ENCODE measurements at places on chromosomes 6 and 20. TPM values are rescaled to one million over a fixed set of nuclear protein-coding genes. Genes with fewer than 3 reads are reported as not detected.

DNA sequence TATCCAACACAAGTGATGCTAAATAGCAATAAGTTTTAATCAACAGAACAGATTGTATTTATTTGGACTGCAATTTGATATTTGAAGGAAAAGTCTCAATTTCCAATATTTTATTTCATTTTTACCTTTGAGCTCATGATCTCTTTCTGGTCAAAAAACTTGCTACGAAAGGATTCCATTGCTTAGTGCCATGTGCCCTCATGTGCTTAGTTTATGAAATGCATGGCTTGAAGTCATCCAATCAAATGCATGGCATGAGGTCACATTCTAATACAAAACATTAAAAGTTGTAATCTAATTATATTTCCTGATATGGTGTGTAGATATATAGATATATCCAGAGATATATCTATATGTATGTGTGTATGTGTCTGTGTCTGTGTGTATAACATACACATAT, 321.2 kb upstream of the ADGRB3 start:
- no peak for DNase-seq

GRCh38 chr6:45327956-45328522, at the start of gene RUNX2:
Gene RUNX2 (plus strand): TSS chr6:45328330. CDS start chr6:45328727, 397 bp downstream.
- no peak for DNase-seq

The GJA10 gene
- not detected for polyA plus RNA-seq

The STMND1 gene
- polyA plus RNA-seq: 0.31 TPM

- no peak for DNase-seq
Observed at GRCh38 chr20:31630187-31630790, 7.4 kb upstream of the COX4I2 start.

GRCh38 chr20:1945660-1946059, 48.2 kb downstream of the PDYN start:
- DNase-seq: no peak

- no peak for DNase-seq
Observed at GRCh38 chr6:52645976-52646375, 24.9 kb upstream of the TMEM14A start.

GRCh38 chr6:21971541-21971940, 325.3 kb downstream of the PRL start:
- no peak for DNase-seq

The ARHGAP40 gene
- 0.79 TPM for polyA plus RNA-seq

DNA sequence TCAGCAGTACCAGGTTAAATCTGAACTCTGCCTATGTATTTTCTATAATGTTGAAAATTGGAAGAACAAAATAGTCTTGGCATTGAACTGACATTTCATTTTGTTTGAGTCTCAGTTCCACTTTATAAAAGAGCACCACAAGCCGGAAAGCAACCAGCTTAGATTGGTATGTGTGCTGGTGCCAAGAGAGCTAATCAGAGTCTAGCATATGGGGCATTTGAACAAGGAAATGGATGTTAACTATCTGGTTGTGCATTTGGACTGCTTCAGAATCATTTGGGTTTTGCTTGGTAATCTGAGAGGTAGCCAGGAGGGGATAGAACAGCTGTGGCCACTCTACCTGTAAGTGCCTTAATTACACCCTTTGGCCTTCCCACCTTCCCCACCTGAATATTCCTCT, 184.8 kb downstream of the GRIK2 start:
- DNase-seq: no peak

The ERVFRD-1 gene
- 0.11 TPM for polyA plus RNA-seq

GRCh38 chr6:125854355-125854754, 63.6 kb downstream of the NCOA7 start:
- no peak for DNase-seq

The ERGIC3 gene
- polyA plus RNA-seq: 352 TPM

The SIGLEC1 gene
- polyA plus RNA-seq: 0.61 TPM

Data from renal cortex interstitium (tissue), 15 donors.